ENCODE measurements at places on chromosomes 16 and 17.
A peak's percentile ranks its signal among the peaks of the same experiment; 100 is the strongest.

DNA sequence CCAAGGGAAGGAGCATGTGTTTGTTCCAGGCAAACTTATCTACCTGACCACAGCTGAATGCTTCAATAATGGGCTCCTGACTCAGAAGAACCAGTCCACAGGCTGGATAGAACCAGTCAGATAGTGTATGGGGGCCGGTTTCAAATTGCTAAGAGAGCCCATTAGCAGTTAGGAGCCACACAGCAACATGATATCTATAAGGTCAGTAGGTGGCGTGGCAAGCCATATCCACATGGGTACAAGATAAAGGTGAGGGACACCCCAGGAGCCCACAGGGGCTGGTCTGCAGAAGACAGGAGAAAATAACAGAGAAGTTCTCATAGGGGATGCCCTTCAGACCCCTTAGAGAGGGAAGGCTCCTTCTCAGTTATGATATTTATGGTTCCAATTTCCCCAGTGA, 31.6 kb upstream of the CDRT15 start:
- DNase-seq = peak; percentile 22

DNA sequence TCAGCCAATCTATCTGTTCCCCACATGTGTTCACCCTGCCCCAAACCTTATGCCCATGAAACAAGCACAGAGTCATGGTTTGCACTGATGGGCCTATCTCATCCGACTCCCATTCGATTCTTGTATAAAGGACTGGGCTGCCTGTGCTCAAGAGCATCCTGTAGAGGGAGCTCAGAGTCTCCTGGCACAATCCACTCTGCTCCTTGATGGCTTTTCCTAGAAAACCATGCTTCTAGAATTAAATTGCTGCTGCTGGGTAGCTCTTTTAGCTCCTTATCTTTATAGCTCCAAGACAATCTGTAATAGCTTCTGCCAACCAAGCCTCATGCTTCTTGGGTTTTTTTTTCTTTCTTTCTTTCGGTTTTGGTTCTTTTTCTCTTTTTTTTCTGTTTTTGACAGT, 9.7 kb downstream of the ZNF19 start:
- DNase-seq = peak; percentile 35

DNA sequence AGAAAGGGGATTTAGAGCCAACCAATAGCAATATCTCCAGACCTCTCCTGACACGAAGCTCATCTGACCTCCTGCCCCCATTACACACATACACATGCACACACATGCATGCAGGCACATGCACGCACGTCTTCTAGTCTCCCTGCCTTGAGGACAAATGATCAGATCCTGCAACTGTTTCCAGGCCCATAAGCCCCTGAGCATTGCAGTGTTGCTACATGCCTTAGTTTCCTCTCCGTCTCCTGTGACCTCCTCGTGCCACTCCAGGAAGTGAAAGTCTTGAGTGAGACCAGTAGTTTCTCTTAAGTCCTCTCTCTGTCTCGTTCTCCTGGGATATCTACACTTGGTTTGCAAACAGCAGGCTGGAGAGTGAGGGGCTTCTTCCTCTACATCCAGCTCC, 8.2 kb downstream of the CIITA start:
- DNase-seq = no peak

DNA sequence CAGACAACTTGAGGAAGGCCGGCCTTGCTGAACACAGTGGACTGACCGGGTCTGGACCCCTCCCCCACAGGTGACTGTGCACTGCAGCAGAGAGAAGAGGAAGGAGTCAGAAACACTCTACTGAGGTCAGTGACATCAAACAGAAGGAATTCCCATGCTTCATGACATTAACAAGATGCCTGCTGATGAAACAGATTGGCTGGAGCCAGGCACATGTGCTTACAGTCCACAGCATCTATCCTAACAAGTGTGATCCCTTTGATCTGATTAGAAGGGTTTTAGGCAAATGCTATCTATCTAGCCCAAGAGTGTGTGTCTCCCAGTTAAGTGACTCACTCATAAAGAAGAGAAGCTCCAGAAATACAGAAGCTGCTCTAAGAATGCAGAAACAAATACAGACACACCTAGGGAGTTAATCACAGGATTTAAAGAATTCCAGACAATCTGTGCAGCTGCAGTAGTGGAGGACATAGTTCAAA, 90.2 kb downstream of the SYCE1L start:
- peak; percentile 83 for DNase-seq

DNA sequence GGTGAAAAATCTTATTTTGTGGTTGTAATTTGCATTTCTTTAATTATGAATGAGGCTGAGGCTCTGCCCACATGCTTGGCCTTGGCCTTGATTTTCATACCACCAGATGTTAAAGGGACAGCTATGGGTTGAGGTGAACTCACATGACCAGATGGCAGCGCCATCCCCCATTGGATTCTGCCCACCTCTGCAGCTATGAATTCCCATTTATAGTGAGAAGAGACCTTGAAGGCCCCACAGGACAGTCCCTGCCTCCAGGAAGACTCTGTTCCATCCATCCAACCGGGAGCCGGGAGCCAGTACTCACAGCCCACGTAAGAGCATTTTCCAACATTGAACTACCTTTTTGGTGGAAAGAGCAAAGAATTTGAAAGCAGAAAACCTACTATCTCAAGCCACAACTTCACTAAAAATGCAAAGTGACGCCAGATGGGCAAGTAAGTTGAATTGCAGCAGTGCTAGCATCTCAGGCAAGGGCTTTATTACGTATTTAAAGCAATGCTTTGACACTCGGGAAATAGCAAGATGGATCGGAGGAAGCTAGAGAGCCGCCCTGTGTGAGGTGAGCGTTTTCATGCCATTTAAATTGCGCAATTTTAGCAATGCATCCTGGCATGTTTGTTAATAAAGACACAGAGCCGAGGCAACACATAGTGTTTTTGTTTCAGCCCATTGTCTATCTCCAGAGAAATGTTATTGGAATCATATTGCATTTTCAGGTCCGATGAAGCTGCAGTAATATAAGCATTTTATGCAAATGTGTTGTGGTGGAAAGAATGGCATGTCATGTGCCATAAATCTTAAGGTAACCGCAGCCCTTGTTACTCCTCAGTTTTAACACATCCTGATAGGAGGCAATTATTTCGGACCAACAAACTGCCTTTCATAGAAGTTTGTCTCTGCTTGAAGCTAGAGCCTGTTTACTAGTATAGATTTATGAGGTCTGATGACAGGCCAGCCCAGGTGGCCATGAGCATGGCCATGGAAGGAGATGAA, 273.4 kb upstream of the TNRC6C start:
- no peak for DNase-seq

DNA sequence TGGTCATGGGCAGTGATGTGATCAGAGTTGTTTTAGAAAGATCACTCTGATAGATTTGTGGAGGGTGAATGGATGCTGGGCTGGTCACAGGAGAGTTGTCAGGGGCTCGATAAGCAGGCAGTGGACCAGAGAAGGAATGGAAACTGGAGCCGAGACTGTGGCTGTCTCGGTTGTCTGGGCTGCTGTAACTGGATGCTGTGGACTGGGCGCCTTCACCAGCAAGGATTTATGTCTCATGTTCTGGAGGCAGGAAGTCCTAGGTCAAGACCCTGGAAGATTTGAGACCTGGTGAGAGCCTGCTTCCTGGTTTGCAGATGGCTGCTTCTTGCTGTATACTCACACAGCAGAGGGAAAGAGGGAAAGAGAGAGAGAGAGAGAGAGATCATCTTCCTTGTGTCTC, 203.6 kb downstream of the HS3ST4 start:
- no peak for DNase-seq

- DNase-seq = peak; percentile 99
Measured at GRCh38 chr17:2396568-2397246, 4.2 kb downstream of the MNT start.

Measured in ACHN (cell line).